ENCODE measurements at places on chromosomes 2 and 18.

- no peak for DNase-seq
Measured at GRCh38 chr2:189056200-189057106, 82.3 kb downstream of the COL3A1 start.

DNA sequence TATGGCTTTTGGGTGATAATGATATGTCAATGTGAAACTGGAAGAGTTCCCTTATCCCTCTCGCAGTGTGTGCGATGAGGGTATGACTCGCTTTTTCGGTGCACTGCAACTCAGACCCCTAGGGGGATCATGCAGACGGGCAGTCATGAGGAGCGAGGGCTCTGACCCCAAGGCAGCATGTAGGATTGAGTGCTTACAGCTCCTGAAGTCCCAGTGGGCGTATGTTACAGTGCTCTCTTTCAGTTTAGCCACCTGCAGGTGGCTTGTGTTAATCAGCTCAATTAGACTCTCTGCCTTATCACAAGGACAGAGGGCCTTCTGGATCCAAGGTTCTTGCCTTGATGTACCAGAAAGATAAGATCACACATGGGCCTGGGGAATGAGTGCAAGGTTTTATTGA lies 1269.9 kb upstream of the GYPC start:
- DNase-seq = no peak

DNA sequence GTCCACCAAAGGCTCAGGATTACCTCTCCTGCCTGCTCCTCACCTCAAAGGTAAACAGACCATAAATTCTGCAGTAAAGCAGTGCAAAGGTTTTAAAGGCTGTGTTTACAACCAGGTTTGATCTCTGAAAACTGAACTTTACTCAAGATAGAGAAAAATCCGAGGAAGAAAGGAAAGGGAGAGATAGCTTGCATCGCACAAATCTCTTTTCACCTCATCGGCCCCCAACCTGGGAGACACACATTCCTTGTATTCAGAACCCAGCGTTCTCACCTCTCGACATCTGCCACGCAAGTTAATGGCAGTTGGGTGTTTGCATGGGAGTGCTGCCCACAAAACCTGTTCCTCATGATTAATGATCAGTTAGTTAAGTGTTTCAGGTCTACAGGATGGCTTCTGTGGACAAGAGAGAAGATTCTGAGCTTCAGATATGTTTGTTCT lies 72.6 kb downstream of the GATA6 start:
- no peak for DNase-seq

DNA sequence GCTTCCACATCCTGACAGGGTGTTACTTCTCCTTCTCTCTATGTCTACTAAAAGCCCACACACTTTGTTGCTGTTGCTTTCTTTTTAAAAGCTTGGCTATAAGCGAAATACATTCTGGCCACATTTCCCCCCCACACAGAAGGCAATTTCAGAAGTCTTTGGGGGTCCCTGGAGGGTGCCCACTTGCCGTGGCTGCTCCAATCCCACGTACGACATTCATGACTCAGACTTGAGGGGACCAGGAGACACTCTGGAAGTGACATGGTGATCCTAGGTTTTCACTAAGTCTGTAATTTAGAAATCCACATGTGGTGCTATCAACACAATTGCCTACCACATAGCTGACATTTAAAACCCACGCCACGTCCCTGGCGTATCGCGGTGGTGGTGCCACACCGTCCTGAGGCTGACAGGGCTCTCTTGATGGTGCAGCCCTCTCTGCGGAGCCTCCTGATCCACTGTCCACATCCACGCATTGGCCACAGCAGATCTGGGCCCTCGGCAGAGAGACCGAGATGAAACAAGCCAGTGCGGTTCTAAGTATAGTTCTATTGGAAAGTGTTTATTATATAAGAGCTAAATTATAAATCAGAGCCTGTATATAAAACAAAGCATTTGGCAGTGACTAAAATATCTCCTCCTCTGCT lies 42.4 kb downstream of the CYP27C1 start:
- no peak for DNase-seq

GRCh38 chr2:234318361-234318760 lies 178.5 kb downstream of the ARL4C start:
- DNase-seq = no peak

- no peak for DNase-seq
Measured at GRCh38 chr18:13435586-13436333, 217.2 kb downstream of the LDLRAD4 start.

DNA sequence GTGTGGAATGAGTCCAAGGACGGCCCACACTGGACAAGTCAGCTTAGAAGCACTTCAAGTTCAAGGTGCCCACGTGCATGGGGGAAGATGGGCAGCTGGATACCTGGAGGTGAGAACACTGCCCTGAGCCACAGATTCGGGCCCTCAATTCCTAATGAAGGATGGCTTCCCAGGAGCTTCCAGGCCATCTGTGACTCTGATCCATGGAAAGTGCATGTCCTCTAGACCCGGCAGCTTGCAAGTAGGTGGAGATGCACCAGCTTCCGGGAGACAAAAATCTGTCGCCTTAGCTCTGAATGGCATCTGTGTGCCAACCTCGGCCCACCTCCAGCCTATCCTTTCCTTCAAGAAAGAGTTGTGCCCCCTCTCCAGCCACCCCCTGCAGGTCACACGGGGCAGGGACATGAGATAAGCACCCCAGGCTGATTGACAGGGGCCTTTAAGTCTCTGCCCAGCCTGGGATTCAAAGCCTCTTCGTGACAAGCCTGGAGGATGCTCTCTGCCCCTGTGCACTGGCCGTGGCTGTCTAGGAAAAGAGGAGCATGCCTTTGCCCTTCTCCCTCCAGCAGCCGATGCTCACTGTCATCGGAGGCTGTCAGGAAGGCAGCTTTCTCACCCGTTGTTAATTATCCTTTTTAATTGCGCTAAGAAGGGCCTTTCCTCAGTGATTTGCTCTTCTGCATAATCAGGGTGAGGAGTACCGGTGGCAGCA lies 65.5 kb downstream of the BIN1 start:
- no peak for DNase-seq

DNA sequence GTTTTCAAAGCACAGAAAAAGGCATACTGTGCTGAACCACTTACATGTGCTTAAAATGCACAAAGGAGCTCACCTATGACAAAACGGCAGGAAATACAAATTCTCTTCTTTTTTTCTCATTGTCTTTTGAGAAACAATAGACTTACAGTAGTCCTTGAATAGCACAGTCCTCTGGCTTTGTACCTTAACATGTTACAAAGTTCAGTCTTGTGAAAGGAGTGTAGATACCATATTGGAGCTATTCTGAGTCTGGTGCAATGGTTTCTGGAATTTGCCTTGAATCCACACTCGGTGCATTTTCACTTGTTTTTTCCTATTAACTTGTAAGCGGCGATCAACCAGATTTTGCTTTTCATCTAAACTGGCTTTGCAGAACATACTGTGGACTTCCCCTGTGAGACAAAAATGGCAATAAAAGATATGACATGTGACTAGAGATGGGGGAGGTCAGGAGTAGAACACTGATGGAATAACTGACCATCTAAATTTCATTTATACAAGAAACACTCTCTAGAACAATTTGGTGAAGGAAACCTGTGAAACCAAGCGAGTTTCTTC lies 109.7 kb downstream of the METTL8 start:
- DNase-seq = no peak

DNA sequence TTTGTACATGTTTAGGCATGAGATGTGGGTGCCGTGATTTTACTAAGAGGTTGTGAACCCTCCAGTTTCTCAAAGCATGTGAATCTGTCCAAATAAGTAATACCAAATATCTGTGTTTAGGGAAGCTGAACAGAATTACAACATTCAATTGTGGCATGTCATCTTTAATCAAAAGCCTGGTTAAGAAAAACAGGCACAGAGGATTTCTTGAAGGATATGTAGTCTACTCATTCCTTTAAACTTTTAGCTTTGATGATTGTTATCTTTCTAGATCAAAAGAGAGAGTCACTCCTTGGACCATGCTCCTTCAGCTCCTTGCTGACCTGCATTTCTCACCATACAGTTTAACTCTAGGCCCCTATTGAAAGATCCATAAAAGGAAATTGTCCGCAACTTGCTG lies 296.8 kb downstream of the STK39 start:
- DNase-seq = no peak

DNA sequence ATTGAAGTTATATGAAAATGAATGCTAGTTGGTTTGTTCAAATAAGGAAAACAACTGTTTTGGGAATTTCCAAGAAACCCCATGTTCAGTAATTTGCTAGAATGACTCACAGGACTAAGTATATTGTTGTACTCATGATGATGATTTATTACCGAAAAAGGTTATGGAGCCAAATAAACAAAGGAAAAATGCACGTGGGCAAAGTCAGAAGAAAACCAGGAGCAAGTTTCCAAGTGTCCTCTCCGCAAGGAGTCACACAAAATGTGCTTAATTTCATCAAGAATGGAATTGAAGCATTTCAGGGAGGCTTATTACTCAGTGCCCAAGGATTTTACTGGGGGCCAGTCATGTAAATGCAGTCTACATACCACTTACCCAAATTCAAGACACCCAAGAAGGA lies 1652.4 kb upstream of the TMEFF2 start:
- no peak for DNase-seq

GRCh38 chr2:175468431-175469098 lies 287.1 kb upstream of the ATP5MC3 start:
- DNase-seq = no peak

DNA sequence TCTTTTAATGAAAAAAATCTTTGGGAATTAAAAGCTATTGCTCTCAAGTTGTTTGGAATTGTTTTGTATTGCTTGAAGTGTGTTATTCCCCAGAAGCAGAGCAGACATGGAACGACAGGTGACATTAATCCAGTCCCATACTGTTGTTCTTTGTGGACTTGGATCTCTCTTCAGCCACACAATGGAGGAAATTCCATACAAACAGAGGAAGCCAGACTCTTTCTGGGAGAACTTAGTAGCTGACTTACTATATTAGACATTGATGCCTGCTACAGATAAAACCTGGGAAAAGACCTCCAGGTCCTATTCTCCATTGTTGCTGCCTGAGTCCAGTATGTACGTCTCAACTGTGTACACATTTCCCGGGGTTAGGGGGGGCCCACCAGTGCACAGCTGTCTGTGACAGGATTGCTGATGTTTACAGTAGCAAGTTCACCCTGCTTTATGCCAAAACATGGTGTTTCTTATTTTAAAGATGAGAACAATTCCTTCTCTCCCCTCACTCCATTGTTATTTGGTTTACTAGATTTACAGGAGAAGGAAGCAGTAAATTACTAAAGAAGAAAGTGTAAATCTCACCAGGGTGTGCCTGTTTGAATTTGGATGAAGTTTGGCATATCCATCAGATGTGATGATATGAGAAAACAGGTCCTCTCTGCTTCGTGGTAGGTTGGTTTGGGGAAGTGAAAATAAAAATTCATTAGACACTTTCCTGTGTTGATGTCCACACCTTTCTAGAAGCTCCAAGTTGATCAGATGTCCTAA lies 142.4 kb upstream of the RBBP8 start:
- DNase-seq = no peak

GRCh38 chr2:28547906-28548600 lies 52.2 kb downstream of the PLB1 start:
- DNase-seq = no peak

DNA sequence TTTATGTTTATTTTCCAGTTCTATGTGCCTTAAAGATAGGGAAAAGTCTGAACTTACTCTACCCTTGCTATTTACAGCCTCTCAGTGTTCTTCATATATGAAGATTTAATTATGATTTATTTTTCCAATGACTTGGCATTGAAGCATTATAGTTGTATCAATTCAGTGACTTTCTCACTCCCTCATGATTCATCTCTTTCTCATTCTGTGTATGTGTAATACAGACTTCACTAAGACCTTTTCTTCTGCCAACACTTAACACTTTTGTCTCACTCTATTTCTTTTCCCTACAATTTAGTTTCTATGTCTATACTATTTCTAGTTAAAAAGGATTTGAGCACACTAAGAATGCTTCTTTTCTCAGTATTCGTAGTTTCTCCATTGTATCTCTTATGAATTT lies 1470.3 kb upstream of the ACVR2A start:
- no peak for DNase-seq

GRCh38 chr2:224194161-224194560 lies 155.1 kb upstream of the SERPINE2 start:
- no peak for DNase-seq

DNA sequence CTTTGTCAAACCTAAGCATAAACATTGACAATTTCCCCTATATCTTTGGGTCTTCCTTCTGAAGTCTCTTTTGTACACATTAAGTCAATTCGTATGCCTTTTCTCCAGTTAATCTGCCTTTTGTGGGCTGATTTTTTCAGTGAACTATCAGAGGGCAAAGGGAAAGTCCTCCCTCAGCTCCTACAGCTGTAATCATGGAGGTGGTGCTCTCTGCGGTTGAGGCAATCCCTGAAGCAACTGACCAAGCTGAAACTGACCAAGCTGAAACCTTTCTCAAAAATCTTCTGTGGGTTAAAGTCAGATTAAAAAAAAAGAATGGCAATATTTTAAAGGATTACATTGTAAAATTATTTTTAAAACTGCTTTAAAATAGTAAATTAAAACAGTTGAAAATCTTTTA lies 105.8 kb upstream of the DNAJC10 start:
- no peak for DNase-seq

- DNase-seq = peak; percentile 60
Measured at GRCh38 chr2:65722028-65722778, 289.8 kb upstream of the SPRED2 start.

- no peak for DNase-seq
Measured at GRCh38 chr2:157055660-157056199, 201.8 kb upstream of the GALNT5 start.

DNA sequence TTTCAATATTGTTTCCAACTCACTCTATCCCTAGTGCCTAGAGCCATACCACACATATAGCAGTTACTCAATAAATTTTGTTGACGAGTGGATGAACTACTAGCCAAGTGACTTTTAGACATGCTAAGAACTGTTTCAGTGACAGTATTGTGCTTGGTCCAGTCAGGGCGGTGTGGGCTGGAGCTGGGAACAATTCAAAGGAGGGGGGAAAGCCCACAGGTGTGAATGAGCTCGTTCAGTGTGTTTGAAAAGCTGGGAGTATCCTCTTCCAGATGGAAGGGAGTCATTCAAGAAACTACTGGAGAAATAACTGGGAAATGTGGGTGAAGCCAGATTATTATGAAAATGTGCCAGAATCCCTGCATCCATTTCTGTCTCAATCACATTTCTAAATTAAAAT lies 1.7 kb upstream of the SERPINE2 start:
- DNase-seq = no peak

GRCh38 chr2:182043021-182043420 lies 57.4 kb downstream of the PPP1R1C start:
- no peak for DNase-seq

DNA sequence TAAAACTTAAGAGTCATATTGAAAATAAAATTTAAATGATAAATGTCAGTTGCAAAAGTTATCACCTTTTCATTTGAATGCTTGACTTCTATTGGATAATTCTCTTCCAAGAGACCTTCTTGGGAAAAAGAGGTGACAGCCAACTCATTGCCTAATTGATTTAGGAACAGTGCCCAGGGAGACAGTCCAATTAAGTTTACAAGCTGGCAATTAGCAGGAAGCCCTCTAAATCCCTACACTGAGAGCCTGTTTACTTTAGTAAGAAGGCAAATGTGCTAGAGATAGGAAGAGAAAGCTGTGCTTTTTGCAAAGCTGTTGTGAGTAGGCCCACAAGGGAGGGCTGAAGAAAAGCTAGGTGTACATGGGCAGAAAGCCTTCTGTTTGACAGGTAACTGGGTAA lies 189.1 kb downstream of the WDPCP start:
- DNase-seq = no peak

- no peak for DNase-seq
Measured at GRCh38 chr18:8238507-8238906, 370.7 kb upstream of the RAB12 start.

Data from left hindlimb (tissue), 1 donor.